ENCODE measurements at places on chromosomes 16 and 17.
A peak's percentile ranks its signal among the peaks of the same experiment; 100 is the strongest.

DNA sequence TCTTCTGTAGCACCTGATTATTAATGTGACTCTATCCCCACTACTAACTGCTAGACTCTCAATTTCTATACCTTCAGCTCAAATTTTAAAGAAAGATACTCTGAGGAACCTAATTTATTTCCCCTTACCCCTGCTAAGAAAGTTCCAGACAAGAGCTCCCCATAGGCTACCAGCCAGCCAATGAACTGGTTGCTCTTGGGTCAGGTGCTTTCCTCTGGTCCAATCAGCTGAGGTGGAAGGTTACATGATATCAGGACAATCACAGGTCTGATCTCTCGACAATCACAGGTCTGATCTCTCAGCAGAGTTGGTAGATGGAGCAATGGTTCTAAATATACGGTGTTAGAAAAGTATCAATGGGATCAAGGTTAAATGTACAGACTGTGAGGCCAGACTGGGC is 86.8 kb downstream of the AXIN2 start:
- DNase-seq = no peak

GRCh38 chr16:667780-668518 is at the start of gene RHOT2:
TSS of gene RHOT2 (plus strand) at chr16:668132. CDS start at chr16:668200, 68 bp downstream.
- peak; percentile 81 for DNase-seq

- no peak for DNase-seq
These were observed 47.0 kb downstream of the ADAMTS18 start for GRCh38 chr16:77387815-77388209.

- no peak for DNase-seq
These were observed 280.4 kb downstream of the HS3ST3B1 start for GRCh38 chr17:14581186-14581830.

GRCh38 chr16:531494-532125 is 4.1 kb downstream of the CAPN15 start:
- no peak for DNase-seq

GRCh38 chr16:54846766-54847165 is 83.9 kb upstream of the IRX5 start:
- no peak for DNase-seq

- DNase-seq = no peak
These were observed 44.4 kb downstream of the PLD6 start for GRCh38 chr17:17161759-17162158.

GRCh38 chr16:89905511-89906139 is 13.0 kb upstream of the MC1R start:
- no peak for DNase-seq

DNA sequence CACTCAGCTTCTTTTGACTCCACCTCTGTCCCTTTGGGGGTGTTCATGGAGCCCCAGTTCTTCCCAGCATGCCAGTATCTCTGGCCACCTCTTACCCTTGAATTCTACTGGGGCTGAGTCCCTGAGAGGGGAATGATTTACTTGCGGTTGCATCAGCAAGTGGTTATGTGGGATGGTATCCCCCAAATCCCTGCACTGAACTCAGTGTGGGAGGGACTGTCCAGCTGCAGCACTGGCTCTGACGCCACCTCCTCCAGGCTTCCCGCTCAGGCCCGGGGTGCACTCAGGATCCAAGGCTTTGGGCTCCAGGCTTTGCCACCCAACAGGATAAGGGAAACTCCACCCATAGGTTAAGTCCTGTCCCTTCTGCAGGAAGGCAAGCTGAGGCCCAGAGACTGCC is 21.1 kb upstream of the BRD7 start:
- no peak for DNase-seq

- no peak for DNase-seq
These were observed 202.2 kb upstream of the CHMP6 start for GRCh38 chr17:80789356-80789902.

- no peak for DNase-seq
These were observed 30.0 kb downstream of the STH start for GRCh38 chr17:46028981-46029565.

DNA sequence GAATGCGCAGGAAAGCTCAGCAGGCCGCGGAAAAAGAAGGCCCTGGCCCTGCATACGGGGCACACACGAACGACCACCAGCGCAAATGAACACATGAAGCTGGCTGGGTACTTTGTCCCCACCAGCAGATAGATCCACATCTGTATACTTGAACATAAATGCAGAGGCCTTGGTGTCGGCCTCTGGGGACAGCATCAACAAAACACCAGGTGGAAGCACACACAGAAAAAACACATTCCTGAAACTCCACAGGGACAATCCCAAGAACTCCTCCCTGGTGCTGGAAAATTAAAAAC is 606 bp upstream of the ZBTB4 start:
- DNase-seq = no peak

DNA sequence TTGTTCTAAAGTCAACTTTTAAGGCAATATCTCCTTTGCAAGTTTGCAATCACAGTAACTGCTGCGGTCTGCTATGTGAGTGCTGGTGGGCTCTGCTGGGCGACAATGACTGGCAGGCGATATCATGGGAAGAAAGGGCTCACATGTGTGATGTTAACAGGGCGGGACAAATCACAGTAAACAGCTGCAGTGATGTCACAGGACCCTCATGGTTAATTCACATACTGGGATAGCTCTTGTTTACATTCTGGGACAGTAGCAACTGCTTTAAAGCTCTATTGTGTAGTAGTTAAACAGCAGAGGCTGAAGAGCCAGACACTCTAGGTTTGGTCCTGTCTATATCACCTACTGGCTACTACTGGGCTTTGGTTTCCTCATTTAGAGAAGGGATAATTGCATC is 257.2 kb upstream of the ASIC2 start:
- no peak for DNase-seq

- no peak for DNase-seq
These were observed 221.7 kb upstream of the HSBP1 start for GRCh38 chr16:83586036-83586435.

DNA sequence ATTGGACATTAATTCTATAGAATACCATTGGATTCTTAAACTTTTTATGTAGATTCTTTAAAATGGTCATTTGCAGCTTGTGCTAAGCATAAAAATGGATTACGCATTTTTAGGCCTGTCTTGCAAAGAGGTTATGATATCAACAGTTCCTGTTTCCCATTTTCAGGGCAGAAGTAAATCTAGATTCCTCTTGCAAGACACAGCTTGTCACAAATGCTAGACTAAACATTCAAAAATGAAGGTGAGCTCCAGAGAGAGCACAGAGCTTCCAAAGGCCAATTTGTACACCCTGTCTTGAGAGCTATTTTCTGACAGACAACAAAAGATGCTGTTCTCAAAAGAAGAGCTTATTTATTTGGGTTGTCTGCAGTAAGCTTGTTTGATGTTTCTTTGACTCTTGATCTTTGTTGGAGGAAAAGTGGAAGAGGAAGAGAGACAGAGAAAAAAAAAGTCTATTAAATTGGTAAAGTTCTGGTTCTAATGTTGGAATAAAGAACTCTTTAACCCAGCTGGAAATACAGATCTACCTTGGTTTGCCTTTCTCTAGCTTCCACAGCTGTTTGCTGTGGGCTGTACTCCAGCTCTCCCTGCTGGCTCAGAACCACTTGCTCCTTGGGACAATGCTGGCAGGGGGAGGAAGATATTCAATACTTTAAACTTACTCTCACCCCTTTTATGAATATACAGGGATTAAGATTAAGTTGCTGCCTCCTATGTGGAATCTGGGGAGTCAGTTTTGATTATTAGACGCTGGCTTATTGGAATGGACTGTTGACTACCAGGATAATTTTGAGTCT is 651.8 kb downstream of the CDH11 start:
- no peak for DNase-seq
